ENCODE measurements at places on chromosomes 1 and 21.

DNA sequence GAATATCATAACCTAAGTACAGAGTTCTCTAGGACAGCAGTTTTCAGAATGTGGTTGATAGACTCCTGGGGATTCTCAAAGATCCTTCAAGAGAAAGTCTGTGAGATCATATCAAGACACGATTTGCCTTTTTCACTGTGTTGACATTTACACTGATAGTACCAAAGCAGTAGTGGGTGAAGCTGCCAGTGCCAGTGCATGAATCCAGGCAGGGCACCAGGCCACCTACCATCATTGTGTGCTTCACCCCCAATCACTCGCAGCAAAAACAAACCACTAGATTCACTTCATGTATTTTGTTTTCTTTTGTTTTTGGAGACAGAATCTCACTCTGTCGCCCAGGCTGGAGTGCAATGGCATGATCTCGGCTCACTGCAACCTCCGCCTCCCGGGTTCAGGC lies 23.9 kb downstream of the DNAJC16 start:
- DNase-seq: no peak

DNA sequence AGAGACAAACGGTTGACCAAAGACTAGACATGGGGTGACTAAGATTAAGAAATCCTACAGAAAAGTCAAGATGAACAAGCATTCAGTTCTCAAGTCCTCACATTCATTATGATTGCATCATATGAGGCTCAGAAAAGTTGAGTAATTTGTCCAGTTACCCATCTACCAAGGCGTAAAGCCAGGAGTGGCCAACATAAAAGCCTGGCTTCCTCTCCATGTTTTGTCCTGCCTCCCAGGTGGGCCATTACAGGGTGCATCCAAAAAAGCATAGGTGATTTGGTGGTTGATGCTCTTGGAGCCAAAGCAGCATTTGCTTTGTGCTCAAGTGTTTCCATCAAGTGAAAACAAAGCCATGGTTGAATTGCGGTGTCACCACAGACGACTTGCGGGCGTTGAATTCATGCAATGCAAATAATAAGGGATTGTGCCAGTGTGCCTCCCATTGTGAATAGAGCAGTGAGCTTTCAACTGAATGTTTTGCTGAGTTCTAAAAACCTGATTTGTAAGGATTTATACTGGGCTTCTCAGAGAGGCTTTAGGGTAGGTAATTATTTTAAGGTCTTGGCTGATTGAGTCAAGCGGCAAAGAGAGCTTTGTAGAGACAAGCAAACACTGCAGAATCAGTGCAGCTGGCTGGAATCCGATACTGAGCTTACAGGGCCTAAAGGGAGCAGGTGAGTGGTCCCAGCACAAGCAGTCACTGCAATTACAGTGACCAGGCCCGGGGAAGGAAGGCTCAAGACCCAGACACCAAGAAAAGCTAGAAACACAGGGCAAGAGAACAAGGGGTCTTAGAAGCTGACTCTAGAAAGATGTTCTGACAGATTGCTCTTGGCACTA lies 54.1 kb downstream of the KCNJ15 start:
- DNase-seq: no peak

DNA sequence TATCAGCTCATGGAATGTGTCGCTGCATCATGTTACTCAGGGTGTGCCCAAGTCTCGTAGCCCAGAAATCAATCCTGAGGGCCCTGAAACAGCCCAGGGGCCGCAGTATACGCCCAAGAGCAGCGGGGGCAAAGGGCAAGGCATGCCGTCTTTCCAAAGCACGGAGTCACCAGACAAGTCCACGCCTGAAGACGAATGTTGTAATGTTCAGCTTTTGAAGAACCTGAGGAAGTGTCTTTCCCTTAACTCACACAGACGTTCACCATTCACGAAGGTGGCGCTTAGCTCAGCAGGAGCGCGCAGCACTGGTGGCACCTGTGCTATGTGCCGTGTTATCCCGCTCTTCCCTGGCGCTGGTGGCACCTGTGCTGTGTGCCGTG lies 18.8 kb upstream of the PWP2 start:
- no peak for DNase-seq

GRCh38 chr1:67958472-67958871 lies 92.0 kb downstream of the DIRAS3 start:
- DNase-seq: no peak

GRCh38 chr1:101299141-101299540 lies 62.3 kb downstream of the S1PR1 start:
- DNase-seq: no peak
